ENCODE measurements at places on chromosomes 2 and 18. TPM values are rescaled to one million over a fixed set of nuclear protein-coding genes. Genes with fewer than 3 reads are reported as not detected.

DNA sequence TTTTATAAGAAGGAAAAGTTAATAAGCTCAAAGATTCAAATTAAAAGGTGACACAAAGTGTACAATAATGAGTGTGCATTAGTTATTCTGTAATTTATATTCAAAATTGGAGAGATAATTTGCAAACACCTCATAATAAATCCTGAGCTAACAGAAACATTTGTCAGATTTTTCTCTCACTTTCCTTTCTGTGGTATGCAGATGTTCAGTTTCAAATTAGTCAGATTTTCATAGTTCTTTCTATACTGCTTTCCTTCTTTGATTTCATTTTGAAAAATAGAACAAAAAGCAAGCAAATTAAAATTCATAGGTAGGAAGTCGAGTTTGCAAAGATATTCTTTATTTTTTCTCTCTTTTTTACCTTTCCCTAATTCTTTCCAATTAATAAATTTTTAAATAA lies 1420.1 kb upstream of the NXPH2 start:
- H3K27ac ChIP-seq: no peak overlapping the region
- H3K4me1 ChIP-seq: no peaks in the 10 kb centered on the region
- H3K4me3 ChIP-seq: no peak overlapping the region
- H3K27me3 ChIP-seq: no peaks in the 10 kb centered on the region
- H3K36me3 ChIP-seq: no peaks in the 10 kb centered on the region

DNA sequence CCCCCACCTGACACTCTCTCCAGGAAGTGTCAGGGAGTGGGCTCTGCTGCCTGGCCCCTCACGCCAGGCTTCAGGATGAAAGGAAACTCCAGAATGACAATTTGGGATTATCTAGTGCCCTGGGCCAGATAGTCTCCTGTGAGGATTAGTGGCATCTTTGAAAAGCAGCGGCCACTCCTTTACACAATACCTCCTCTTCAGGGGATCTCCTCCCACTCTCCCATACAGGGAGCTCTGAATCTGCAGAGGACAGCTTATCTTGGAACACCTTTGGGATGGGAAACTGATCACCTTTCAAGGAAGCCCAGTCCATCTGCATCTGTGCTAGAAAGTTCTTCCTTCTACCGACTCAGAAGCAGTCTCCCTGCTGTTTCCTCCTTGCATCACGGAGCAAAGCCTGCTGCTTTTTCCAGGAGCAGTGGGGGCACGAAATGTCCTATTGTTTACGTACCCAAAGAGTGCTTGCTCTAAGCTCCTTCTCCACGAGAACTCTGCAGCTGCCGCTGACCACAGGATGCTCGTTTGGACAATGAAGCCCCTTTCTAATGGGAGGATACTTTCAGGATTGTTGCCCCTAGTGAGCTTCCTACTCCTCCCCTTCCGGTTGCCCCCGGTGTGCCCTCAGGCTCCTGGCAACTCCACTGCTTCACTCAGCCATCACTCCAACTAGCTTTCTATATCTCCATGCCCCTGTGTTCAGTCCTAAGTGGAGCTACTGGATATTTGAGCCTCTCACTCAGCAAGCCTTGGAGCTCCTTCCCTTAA lies 31.5 kb downstream of the SIX3 start:
- no peak overlapping the region for H3K27ac ChIP-seq
- no peaks in the 10 kb centered on the region for H3K27me3 ChIP-seq

ADAM23 gene
- polyA plus RNA-seq: under 0.01 TPM

DNA sequence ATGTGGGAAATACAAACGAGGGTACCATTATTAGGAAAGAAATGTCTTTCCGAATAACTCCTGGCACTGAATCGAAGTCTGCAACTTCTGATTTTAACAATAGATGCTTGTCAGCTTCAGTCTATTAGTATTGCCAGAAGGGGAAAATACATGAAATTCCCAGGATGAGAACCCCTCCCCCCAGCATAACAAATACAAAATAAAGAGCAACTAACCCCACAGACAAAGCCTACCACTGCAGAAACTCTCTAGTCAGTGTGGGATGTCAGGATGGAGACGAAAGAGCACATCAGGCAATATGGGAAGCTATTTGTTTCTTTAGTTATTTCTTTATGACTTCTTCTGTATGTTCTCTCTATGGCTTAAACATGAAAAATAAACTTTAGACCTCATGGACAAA lies 365.0 kb upstream of the CDH2 start:
- no peak overlapping the region for H3K4me3 ChIP-seq
- H3K27ac ChIP-seq: no peak overlapping the region
- no peaks in the 10 kb centered on the region for H3K36me3 ChIP-seq
- H3K27me3 ChIP-seq: no peaks in the 10 kb centered on the region
- DNase-seq: no peak
- H3K4me1 ChIP-seq: no peaks in the 10 kb centered on the region

DNA sequence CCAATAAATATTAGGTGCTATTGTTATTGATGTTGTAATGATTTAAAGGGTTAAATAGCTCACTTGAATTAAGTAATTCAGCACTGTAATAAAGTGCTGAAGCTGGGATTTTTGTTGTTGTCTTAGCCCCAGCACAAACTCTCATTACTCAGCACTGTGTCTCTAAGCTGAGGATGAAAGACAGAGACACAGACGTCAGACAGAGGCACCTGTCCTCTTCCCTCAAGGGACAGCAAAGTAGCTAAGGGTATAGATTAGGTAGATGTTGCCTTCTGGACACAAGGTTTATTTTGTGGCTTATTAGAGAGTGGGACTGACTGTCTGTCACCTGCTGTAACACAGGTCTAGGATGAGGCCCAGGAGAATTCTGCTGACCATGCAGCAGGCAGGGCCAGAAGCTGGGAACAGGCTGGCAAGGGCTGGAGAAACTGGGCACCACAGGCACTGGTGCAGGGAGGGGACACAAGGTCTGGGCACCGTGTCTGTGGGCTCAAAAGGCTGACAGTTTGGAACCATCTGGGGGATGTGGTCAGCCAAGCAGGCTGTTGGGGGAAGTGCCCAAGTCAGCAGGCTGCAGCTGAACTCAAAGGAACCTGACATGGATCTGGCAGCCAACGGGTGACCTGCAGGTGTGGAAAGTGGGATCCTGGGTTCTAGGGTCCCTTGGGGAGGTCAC lies 20.0 kb upstream of the PTPN4 start:
- H3K4me3 ChIP-seq: no peak overlapping the region
- peaks cover 7% of the 10 kb centered on the region for H3K4me1 ChIP-seq
- no peak overlapping the region for H3K27ac ChIP-seq
- DNase-seq: no peak

CD8B gene
- polyA plus RNA-seq: 11.6 TPM

DNA sequence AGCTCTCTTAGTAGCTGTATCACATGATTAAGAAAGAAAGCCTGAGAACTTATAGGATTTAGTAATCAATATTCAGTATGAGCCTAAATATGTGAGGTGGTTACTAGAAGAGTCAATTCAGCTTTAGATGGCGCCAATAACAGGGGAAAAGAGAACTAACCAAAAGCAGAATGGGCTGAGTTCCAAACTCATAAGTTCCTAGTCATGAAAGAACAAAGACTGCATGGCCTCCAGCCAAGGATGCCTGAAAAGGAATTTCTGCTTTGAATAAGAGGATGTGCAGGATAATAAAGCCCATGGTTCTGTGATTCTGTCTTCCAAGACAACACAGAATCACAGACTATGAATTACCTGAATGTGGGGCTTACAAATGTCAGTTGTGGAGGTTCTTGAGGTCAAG lies 196.5 kb downstream of the SATB2 start:
- H3K27me3 ChIP-seq: no peaks in the 10 kb centered on the region
- H3K4me1 ChIP-seq: no peaks in the 10 kb centered on the region
- no peak for DNase-seq
- no peak overlapping the region for H3K27ac ChIP-seq
- no peak overlapping the region for H3K4me3 ChIP-seq

SFTPB gene
- not detected for polyA plus RNA-seq

GRCh38 chr18:48827291-48828193 lies 123.2 kb downstream of the SMAD7 start:
- peak overlapping the region; percentile 13 for H3K4me3 ChIP-seq
- H3K27me3 ChIP-seq: no peaks in the 10 kb centered on the region
- no peaks in the 10 kb centered on the region for H3K36me3 ChIP-seq
- peak overlapping the region; percentile 77 for H3K27ac ChIP-seq

GRCh38 chr2:151347906-151348305 lies 9.5 kb upstream of the TNFAIP6 start:
- H3K4me1 ChIP-seq: no peaks in the 10 kb centered on the region
- H3K4me3 ChIP-seq: no peak overlapping the region
- no peak overlapping the region for H3K27ac ChIP-seq
- no peak for DNase-seq

- H3K27ac ChIP-seq: no peak overlapping the region
- no peak overlapping the region for H3K4me3 ChIP-seq
- H3K36me3 ChIP-seq: no peaks in the 10 kb centered on the region
- H3K4me1 ChIP-seq: peaks cover 26% of the 10 kb centered on the region
- H3K27me3 ChIP-seq: no peaks in the 10 kb centered on the region
These were observed 103.0 kb downstream of the MAPK4 start for GRCh38 chr18:50662775-50663383.

DNA sequence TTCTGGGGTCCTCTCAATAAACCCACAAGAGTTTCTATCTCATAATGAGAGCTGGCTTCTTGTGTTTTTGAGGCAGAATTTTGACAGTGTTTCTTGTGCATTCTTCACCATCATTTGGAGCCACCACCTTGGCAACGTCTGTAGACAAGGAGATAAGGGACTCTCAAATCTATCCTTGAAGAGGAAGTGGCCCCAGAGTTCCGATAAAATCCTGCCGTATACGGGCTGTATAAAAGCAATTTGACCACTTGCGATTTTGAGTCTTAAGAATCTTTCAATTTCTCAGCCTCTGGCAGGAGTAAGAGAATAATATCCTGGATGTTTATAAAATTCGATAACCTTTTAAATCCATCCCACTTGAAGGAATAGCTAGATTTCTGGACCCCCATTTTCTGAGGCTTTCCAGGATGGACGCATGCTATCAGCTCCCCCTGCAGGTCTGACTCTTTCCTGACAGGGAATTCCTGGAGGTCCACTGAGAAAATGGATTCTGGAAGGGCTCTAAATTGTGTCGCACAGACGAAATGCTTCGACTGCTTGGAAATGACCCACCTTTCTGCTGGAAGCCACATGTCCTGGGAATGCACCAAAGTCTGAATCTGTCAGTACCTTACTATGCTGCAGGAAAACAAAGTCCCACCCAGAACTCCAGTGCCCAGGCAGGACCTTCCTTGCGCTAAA lies 54.1 kb downstream of the E2F6 start:
- peak; percentile 72 for DNase-seq
- peaks cover 10% of the 10 kb centered on the region for H3K4me1 ChIP-seq
- peak overlapping the region; percentile 2 for H3K27ac ChIP-seq

DNA sequence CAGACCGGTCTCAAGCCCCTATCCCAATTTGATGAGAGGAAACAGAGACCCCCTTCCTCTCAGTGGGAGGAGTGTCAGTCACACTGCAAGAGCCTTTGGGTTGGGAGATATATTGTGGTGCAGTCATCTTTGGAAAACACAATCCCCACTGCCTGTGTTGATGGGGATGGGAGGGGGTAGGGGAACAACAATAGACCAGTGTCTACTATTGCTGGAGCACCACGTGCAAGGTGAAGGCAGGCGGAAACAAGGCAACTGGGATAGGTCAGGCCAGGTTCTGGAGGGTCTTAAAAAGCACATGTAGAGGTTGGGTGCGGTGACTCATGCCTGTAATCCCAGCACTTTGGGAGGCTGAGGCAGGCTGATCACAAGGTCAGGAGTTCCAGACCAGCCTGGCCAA lies 127.9 kb downstream of the ZFP36L2 start:
- no peaks in the 10 kb centered on the region for H3K36me3 ChIP-seq
- no peak overlapping the region for H3K27ac ChIP-seq
- peak; percentile 34 for DNase-seq
- peaks cover 12% of the 10 kb centered on the region for H3K4me1 ChIP-seq
- H3K27me3 ChIP-seq: no peaks in the 10 kb centered on the region
- H3K4me3 ChIP-seq: no peak overlapping the region
